DND-41 (cell line): ENCODE measurements at places on chromosomes 16 and 17.

- DNase-seq: no peak
Measured at GRCh38 chr16:81216706-81217105, 21.8 kb upstream of the BCO1 start.

DNA sequence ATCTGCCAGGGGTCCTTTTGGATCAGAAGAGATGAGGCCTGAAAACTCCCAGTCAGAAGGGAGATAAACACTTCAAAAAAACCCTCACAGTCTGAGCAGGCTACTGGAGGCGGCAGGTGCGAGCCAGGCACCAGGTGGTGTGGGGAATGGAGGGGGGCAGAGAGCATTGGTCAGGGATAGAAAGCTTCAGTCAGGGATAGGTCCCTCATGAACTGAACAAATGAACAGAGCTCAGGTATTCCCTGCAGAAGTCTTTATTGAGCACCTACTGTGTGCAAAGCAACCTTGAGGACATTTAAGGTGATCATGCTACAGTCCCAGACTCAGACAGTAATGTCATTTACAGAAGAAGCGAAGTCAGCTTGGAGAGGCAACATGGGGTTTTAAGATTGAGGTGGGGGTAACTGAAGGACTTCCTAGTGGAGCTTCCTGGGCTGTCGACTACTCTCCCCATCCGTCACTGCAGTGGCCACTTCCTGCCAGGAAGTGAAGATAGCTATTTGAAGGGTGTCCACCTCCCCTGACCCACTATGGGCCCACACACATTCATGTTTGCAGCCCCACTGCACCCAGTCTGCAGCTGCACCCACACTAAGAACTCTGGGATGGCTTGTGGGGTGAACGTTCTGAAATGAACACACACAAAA lies 3.2 kb downstream of the KIFC3 start:
- DNase-seq: no peak

GRCh38 chr17:66364508-66364907 lies 62.1 kb downstream of the PRKCA start:
- DNase-seq: no peak

DNA sequence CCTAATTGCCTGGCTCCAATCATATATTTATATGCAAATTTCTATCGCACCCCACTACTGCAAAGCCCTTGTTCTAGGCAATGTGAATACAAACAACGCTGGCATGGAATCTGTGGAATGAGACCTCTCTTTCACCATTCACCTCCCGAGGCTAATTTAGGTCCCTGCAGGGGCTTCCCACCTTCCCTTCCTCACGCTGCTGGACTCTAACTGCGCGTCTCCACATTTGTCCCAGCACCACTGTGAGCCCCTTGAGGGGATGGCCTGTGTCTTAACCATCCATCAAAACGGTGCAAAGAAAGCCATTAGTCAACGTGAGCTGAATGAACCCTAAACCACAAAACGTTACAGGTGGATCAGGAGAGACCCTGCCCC lies 1.6 kb downstream of the TMEM114 start:
- no peak for DNase-seq

DNA sequence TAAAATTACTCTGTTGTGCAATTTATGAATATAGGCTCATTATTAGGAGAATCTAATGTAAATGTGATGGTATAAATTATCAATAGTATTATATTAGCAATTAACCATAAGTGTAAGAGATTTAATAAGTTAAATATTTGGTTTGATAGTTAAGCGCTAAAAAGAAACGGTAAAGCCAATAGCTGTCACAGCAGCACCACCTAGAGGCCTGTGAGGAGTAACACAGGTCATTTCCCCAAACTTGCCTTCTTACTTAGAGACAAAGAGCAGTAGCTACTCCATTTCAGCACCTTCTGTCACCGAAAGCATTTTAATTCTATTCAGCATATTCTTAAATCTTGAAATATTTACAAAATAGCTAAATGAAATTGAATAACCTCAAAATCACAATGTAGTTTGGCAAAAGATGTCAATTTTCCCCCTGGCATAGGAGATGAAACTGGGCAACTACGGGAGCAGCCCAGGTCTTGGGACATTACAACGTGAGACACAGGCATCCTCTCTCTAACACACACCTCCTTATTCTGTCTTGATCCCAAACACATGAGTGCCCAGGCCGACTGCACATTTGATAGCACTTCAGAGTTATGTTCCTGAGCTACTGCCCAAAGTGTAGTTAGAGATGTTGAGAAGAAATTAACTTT lies 14.3 kb upstream of the DYNLRB2 start:
- peak; percentile 32 for DNase-seq

DNA sequence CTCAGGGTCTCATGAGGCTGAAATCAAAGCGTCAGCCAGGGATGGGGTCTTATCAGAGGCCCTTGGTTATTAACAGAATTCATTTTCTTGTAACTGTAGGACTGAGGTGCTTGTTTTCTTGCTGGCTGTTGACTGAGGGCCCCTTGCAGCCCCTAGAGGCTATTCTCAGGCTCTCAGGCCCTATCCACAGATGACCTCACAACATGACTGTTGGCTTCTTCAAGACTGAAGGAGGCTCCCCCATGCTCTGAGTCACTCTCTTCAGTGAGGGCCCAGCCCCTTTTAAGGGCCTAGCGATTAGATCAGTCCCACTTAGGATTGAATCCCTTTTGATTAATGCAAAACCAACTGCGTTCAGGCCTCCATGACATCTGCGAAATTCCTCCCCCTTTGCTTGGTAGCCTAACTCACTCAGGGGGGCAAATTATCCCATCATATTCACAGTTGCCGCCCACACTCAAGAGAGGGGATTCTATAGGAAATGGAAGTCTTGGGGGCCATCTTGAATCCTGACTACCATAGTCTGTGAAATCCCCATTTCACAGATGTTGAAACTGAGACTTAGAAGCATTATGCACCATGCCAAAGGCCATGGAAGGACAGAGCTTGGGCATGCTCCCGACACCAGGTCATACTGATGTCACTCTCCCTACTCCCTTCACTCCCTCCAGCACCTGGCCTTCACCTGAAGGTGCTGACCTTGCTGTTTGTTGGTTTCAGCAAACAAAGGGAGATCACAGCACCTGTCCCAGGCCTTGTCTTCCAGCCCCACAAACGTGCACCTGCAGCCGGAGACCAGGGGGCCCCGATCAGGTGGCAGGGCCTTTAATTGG lies 592.3 kb downstream of the MAF start:
- DNase-seq: no peak

DNA sequence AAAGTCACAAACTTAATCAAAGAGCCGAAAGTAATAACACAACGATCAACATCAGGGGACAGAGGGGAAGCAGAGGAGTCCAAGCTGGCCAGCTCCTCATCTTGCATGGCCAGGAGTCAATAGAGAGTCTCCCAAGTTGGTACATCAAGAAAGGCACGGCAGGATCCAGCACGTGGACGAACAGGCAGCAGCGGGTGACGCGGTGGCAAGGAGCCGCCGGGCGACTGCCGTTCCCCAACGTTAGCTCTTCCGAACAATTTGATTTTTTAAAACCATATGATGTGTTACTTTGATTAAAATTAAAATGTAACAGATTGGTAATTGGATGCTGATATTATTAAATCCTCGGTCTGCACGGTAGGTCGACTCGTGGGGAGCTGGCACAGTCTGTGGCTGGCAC lies 81.8 kb upstream of the DOC2B start:
- DNase-seq: no peak

- peak; percentile 56 for DNase-seq
Measured at GRCh38 chr16:67000384-67001351, 12.3 kb downstream of the CES4A start.

GRCh38 chr17:58527949-58528348 lies 13.5 kb upstream of the MTMR4 start:
- DNase-seq: no peak

DNA sequence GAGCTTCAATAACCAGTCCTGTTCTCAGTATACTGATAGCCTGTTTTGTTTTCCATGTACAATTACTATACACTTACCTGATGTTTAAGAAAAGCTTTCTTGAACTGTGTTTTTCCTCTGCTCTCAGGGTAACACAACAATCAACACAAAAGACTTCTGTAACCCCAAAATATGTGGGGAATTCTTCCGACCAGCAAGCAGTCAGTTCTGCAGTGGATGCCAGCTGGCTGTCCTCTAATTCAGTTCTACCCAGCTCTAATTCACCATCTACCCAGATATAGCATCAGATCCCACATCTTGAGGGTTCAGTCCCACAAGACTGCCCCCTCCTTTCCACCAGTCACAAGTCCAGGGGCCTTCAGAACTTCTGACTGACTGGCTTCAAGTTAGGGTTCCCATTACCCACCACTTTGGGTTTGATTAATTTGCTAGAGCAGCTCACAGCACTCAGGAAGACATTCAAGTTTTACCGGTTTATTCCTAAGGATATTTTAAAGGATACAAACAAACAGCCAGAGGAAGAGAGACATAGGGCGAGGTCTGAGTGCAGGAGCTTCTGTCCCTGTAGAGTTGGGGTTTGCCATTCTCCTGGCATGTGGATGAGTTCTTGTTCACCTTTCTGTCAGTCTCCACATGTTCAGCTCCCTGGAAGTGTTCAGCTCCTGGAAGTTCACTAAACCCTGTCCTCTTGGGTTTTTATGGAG lies 178.2 kb downstream of the CHD9 start:
- DNase-seq: no peak

DNA sequence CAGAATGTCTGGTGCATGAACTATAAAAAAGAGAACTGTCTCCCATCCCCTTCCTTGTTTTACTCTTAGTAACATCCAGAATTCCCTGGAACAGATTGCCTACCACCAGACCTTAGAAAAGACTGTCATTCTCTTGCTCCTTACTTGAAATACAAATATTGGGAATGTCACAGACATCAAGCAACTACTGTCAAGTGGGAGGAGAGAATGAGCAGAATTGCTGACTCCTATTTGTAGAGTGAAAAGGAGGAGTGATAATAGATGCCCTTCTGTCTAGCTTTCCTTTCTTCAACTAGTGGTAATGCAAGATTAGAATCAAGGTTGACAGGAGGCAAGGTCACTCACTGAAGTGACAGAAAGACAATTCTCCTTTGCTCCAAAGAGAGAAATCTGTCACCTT lies 23.9 kb upstream of the NOL11 start:
- DNase-seq: no peak
